Mucosa of descending colon (tissue), 3 donors: ENCODE measurements at places on chromosomes 12 and 14. TPM values are rescaled to one million over a fixed set of nuclear protein-coding genes. Genes with fewer than 3 reads are reported as not detected.
A peak's percentile ranks its signal among the peaks of the same experiment; 100 is the strongest.

DNA sequence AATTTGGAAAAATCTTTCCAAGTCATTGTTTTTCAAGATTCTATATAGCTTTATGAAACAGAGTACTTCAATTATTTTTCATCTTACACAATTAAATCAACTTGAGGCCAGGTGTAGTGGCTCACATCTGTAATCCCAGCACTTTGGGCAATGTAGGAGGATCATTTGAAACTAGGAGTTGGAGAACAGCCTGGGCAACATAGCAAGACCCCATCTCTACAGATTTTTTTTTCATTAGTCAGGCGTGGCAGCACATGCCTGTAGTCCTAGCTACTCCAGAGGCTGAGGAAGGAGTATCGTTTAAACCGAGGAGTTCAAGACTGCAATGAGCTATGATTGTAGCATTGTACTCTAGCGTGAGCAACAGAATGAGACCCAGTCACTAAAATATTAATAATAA is 72.9 kb downstream of the BMP4 start:
- DNase-seq = no peak

DNA sequence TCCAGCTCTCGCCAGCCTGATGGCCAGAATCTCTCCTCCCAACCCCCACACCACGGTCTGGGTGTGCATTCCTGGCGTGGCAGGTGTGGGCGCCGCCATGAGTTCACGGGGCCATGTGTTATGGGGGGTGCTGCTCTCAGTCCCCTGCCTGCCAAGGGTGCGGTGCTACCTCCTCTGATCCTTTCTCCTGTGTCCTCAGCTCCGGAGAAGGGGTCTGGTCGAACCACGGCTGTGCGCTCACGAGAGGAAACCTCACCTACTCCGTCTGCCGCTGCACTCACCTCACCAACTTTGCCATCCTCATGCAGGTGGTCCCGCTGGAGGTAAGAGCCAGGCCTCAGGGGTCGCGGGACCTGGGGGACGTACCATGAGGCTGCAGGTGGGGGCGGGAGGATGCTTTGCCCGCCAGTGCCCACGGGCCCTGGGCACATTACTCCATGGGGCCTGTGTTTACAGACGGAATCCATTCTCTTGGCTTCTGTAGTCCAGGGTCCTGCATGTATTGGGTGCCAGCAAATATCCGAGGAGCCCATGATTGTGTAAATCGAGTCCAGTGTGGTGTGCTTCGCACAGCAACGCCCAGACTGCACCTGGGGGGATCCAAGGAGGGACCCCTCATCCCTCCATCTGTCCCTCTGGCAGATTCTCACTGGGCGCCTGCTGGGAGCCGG is 130.8 kb downstream of the ADGRD1 start:
- DNase-seq = no peak

GRCh38 chr14:22939684-22940083 is 10.5 kb upstream of the PRMT5 start:
- no peak for DNase-seq

- DNase-seq = no peak
Observed at GRCh38 chr14:104513641-104514046, 65.9 kb upstream of the C14orf180 start.

Gene CORO1C
- 80.5 TPM for total RNA-seq

DNA sequence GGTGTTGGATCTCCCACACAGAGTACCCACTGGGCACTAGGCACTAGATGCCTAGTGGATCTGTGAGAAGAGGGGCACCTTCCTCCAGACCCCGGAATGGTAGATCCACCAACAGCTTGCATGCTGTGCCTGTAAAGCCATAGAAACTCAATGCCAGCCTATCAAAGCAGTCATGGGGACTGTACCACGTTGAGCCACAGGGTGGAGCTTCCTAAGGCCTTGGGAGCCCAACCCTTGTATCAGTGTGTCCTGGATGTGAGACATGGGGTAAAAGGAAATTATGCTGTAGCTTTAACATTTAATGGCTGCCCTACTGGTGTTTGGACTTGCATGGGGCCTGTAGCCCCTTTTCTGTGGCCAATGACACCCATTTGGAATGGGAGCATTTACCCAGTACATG is 1024.9 kb downstream of the TMEM121 start:
- DNase-seq = no peak

Gene FSCB
- total RNA-seq = not detected

DNA sequence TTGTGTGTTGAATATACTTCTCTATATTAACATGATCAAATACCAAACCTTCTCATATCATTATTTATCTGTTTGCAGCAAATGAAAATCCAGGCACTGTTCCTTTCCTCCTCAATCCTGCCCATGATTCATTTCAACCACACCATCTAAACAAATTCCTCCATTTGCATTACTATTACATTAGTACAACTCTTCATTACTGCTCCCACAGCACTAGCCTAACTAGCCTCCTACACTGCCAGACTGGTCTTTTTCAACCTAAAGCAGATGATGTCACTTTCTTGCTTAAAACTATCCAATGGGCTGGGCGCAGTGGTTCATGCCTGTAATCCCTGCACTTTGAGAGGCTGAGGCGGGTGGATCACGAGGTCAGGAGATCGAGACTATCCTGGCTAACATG is 117.3 kb upstream of the MYF6 start:
- no peak for DNase-seq

- DNase-seq = no peak
Observed at GRCh38 chr12:31524791-31525495, 66.0 kb downstream of the DENND5B start.

DNA sequence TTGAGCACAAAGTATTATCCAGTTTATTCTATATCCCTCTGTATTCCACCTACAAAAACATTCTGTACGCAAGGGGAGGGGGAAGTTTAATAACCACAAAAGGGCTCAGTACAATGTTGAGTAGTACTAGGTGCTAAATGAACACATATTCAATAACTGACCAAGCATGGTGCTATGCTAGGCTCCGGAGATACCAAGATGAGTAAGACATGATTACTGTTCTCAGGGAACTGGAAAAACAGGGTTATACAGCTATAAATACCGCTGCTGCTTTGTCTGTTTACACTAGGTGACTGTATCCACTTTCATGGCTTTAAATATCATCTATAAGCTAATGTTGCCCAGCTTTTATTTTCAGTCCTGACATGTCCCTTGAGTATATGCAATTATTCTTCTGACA is 135.8 kb downstream of the INSM2 start:
- DNase-seq = no peak

GRCh38 chr14:22865424-22866405 is 5.8 kb upstream of the LRP10 start:
- DNase-seq = peak; percentile 25

GRCh38 chr14:68679746-68680467 is 113.0 kb downstream of the ZFP36L1 start:
- DNase-seq = no peak

GRCh38 chr12:4392223-4392742 is 12.8 kb upstream of the FGF23 start:
- DNase-seq = no peak

DNA sequence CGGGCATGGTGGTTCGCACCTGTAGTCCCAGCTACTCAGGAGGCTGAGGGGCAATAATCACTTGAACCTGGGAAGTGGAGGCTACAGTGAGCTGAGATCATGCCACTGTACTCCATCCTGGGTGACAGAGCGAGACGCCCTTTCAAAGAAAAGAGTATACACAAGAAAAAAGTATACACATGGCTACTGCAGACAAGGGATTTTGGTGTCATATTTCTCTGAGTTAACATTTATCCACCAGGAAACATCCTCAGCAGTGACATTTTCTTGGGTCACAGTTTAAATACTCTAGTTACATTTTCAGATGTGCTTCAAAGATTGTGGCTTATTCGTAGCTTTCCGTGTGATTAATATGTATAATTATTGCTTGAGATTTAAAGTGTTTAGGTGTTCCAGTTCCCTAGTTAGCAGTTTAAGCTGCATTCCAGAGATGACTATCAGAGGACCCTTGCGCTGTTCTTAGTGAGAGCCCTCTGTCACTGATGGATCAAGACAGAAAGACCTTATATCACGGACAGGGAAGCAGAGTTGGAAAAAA is 4.7 kb upstream of the PPP2R5E start:
- DNase-seq = no peak

- no peak for DNase-seq
Observed at GRCh38 chr12:95099270-95099790, 25.9 kb upstream of the NR2C1 start.

GRCh38 chr14:36362648-36363047 is 42.2 kb upstream of the MBIP start:
- no peak for DNase-seq

- DNase-seq = no peak
Observed at GRCh38 chr12:90207799-90208198, 499.2 kb upstream of the ATP2B1 start.

- no peak for DNase-seq
Observed at GRCh38 chr12:100329800-100330199, 27.1 kb upstream of the SLC17A8 start.

Gene TRPV4
- total RNA-seq = 0.92 TPM

DNA sequence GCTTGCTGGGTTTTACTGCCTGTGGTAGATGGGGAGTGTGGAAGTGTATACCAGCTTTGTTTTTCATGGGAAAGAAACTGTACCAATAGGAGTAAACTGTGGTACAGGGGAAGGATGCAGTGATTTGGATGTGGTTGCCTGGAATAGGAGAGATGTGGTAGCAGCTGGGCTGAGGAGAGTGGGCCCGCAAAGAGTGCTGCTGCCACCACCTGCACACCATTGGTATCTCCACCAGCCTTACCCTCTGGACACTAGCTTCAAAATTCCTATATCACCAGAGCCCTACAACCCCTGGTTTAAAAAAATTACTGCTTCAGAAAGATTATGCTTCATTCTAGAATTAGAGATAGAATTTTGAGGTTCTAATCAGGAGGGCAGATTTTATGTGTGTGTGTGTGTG is 53.6 kb downstream of the AKAP6 start:
- DNase-seq = peak; percentile 30

DNA sequence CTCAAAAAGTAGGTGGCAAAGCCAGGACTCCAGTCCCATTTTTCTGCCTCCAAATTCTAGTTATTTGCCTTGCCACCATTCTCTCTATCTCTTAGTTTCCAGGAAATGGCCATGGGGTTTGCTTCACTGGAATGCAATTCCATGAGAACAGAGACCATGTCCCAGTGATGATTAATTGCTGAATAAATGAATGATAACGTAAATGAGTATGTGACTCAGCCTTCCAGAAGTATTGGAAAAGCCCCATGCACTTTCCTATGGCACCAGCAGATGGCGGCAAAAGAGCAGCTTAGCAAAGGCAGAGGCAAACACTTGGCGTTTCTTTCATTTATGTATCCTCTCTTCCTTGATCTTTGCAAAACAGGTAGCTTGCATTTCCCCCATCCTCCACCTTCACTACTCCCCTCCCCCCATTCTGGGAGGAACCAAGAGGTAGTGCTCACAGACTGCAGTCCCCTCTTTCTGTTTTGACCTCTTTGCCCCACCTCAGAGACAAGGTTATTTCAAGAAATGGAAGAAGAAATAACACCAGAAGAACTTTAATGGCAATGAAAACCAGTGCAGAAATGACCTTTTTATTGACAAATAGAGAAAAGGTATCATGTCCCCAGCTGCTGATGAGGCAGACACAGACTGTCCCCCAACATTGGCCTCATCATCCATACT is 21.3 kb downstream of the TBX3 start:
- peak; percentile 91 for DNase-seq

Gene CLEC7A
- 12.0 TPM for total RNA-seq

GRCh38 chr14:43900173-43900655 is 606.9 kb downstream of the FSCB start:
- no peak for DNase-seq

GRCh38 chr12:89697296-89697695 is 11.3 kb downstream of the ATP2B1 start:
- DNase-seq = no peak

GRCh38 chr14:54312166-54312801 is 84.5 kb upstream of the CDKN3 start:
- no peak for DNase-seq

GRCh38 chr12:63888908-63889635 is 44.6 kb downstream of the SRGAP1 start:
- no peak for DNase-seq

DNA sequence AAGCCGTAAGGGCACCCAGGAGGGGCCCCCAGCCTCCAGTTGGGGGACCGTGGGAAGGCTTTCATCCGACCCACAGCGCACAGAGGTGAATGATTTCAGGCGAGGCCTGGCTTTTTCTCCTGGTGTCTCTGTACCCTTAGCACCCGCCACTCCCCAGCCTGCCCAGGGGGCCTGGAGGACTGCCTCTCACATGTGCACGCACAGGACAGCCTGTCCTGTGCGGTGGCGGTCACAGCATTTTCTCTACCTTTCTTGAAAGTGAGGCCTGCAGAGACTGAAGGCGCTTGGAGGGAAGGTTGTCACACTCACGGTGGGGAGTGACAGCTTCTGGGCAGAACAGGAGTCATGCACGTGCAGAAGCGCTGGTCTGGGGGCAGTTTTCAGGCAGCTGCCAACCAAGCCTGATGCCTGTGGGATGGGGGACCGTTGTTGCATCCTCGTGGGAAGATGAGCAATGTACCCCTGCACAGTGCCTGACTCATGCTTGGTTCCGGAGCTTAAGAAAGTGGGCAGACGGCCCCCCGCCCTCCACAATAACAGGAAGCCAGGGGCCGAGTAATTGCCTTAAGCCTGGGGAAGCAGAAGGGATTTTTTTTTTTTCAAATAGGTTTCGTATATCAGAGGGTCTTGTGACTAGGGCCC is 148.1 kb downstream of the TSPAN9 start:
- DNase-seq = no peak

GRCh38 chr14:55125403-55125802 is 3.6 kb upstream of the LGALS3 start:
- peak; percentile 80 for DNase-seq

- DNase-seq = peak; percentile 36
Observed at GRCh38 chr12:388541-389141, 479 bp downstream of the KDM5A start.

GRCh38 chr12:47988073-47989022 is 15.9 kb downstream of the COL2A1 start:
- no peak for DNase-seq

- no peak for DNase-seq
Observed at GRCh38 chr14:57811998-57812546, 53.8 kb downstream of the SLC35F4 start.

DNA sequence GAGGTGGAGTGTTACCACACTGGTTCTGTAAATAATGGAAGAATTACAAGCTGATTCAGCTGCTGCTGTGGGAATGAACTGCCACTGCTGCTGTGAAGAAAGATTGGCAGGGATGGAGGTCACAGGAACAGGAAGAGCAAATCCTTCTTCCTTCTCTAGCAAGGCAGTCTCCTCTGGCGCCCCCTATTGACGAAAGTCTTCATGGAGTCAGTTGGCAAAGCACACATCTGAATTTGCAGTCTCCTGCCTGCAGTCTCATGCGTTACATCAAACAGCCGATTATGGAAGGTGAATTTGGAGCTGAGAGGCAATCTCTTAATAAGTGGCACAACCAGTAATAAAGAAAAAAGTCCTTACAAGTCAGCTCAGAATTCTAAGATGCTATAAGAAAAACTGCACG is 106.0 kb upstream of the TMTC1 start:
- no peak for DNase-seq

Gene ESRRB
- total RNA-seq = 0.14 TPM

- DNase-seq = no peak
Observed at GRCh38 chr12:78672033-78672432, 192.5 kb upstream of the SYT1 start.

Gene PKP2
- total RNA-seq = 189 TPM

Gene SIRT4
- 0.53 TPM for total RNA-seq

Gene HPD
- total RNA-seq = 1.0 TPM
